ENCODE measurements at places on chromosomes 4 and X.

DNA sequence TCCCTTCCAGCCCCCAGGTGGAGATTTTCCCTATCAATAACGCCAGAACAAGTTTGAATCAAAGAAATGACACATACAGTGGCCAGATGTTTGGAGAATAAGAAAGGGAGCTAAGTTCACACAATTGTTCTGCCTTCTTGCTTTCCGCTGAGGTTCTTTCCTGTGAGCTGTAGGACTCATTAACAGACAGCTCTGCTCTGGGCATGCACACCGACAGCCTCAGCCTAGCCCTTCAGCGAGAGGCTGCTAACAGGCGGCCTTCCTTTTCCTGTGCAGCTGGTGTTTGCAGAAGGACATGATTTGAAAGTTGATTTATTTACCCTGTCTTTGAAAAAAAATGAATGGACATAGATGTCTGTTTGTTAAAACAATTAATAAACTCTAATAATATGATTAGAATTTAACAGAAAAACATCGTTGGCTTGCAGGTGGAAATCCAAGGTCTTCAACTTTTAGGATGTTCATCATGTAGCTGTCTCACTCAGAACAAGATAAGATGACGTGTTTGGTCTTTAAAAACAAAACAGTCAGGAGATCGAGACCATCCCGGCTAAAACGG lies 183.3 kb downstream of the KDR start:
- DNase-seq: no peak

GRCh38 chrX:24398766-24399165 lies 38.3 kb downstream of the SUPT20HL1 start:
- no peak for DNase-seq

DNA sequence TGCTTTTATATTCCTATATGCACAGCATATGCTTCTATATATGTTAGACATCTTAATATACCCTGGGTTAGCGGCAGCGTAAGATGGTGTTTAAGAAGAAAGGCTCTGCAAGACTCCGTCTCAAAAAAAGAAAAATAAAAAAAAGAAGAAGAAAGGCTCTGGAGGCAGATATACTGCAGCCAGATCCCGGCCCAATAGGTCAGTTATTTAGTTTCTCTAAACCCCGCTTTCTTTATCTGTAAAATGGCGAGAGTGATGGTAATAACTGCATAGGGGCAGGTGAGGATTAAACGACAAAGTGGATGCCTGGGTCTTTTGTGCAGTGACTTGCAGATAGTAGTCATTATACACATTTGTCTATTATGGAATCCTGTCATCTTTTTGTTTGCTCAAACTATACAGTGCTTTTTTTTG lies 115.2 kb downstream of the NAA11 start:
- DNase-seq: no peak

DNA sequence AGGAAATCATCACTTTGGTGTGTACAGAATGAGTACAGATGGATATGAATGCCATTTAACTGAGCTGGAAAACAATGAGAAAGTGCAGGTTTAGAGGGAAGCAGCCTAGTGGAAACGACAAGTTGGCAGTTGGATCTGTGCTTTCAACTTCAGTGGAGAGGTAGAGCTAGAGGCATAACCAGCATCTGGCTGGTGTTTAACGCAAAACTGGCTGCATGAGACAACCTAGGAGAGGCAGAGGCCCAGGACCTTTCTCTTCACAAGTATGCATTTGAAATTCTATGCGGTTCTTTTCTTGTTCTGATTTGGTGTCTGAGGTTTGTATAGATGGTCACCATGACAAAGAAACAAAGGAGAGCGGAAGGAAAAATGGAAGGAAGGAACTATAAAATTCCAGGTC lies 63.1 kb downstream of the ANXA5 start:
- DNase-seq: no peak

DNA sequence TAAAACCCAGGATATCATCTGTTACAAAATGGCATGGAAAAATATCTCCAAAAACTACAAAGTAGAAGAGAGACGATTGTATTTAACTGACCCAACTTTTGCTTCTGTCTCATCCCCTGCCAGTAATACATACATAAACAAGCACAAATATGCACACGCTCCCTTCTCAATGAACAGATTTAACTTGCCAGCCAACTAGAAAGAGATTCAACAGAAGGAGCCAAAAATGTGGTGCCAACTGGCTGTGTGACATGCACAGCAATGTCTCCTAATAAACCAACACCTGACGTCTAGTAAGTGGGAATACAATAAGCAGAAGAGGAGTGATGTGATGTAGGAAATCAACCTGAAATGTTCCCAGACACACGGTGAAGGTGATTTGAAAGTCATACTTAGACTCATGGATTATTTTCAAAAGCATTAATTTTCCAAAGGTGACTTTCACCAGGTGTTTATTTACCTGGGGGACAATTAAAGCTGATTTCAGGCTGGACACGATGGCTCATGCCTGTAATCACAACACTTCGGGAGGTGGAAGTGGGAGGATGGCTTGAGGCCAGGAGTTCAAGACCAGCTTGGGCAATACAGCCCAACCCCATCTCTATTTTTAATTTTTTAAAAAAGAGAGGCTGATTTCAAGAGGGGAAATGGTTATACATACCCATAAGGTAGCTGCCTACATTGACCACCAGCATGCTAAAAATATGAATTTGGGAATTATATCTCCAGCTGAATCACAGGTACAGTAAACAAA lies 33.7 kb downstream of the SH3RF1 start:
- no peak for DNase-seq

DNA sequence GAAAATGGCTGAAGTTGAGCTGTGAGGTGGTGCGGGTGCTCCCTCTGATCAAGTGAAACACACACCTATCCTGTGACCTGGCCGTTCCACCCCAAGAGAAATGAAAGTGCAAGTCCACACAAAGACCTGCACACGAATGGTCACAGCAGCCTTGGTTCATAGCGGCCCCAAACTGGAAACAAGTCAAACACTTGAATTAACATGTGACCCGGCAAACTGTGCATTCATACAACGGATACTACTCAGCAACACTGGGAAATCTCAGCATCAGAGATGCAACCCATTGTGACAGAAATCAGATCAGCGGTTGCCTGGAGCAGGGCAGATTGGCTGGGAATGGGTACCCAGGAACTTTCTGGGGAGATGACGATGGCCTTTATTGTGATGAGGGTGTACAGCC lies 7.6 kb downstream of the G6PD start:
- no peak for DNase-seq

GRCh38 chrX:109890910-109891502 lies 111.9 kb upstream of the TMEM164 start:
- peak; percentile 7 for DNase-seq

- DNase-seq: no peak
These were observed 89.0 kb downstream of the SH3KBP1 start for GRCh38 chrX:19798423-19798822.

DNA sequence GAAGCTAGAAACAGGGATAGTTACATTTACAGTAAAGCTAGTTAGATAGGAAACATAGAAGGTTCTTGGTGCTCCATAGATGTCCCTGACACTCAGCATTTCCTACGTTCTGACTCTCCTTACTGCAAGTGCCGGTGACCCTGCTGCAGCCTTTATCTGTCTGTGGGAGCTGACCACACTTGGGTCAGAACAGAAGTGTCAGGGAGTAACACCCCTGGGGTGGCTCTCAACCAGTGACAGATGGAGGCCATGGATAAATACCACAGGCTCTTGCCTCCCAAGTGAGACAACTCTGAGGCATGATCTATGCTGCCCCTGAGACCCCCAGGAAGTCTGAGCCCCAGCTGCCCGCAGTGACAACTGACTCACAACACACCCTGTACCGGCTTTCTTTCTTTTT lies 69.8 kb downstream of the ANXA3 start:
- DNase-seq: no peak

DNA sequence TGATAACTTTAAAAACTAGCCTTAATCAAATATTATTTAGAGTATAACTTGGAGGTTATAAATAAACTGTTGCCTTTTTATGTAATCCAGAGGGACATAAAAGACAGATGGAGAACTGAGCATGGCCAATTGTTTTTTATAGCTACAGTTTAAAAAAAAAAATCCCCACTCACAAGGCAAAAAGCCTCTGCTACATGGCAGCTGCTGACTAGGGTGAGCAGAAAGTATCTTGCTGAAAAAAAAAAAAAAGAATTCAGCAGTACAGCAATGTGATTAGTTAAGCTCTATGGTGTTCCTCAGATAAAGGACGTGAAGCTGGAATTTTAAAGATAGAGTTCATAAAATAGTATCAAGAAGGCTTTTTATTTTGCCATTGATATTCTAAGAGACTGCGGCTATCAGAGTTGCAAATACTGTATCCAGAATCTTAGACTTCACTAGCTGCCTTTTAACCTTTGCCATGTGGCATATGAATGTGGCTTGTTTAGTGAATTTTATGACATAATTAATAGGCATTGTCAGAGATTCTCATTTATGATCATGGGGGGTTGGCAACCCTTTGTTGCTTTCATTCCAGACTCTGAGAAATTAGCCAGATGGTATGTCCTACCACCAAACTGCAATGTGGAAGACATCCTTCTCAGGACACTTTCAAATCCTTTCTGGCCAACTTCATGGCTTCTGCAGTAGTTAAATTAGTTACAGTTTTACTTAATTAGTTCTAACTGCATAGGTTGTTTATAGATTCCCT lies 498.0 kb downstream of the STPG2 start:
- no peak for DNase-seq

DNA sequence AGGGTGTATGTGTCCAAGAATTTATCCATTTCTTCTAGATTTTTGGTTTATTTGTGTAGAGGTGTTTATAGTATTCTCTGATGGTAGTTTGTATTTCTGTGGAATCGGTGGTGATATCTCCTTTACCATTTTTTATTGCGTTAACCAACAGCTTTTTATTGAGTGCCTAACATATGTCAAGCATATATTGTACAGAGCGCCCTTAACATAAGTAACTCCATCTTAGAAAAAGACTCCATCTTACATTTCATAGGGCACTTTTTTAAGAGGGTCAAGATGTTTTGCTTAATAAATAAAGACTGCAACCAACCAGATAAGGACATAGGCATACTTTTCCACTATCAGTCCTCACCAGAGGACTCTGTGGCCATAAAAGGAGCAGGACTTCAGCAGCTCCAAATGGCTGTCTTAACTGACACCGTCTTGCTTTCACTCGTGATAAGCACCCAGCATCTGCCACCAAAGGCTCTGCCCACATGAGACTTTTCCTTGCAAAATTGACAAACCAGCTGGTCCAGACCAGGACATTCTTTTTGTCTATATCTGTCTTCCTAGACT lies 75.0 kb downstream of the HS6ST2 start:
- no peak for DNase-seq

DNA sequence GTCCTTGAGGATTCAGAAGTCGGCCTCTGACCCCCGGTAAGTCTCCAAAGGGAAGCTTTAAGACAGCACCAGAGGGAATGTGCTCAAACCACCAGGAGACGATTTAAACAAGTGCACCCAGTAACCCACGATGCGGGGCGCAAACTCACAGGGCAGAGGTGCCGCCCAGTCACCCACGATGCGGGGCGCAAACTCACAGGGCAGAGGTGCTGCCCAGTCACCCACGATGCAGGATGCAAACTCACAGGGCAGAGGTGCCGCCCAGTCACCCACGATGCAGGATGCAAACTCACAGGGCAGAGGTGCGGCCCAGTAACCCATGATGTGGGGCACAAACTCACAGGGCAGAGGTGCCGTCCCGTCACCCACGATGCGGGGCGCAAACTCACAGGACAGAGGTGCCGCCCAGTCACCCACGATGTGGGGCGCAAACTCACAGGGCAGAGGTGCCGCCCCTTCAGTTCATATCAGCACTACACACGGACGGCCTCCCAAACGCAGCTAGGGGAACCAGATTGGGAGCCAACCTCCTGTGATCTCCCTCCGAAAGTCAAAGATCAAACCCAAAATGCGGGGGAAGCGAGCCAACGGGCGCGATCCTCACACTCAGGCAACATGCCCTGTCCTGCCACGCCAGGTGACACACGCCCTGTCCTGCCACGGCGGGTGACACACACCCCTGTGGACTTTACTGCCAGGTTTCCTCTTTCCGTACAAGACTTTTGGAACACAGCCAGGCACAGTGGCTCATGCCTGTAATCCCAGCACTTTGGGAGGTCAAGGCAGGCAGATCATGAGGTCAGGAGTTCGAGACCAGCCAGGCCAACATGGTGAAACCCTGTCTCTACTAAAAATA lies 11.3 kb downstream of the PPP2R3B start:
- DNase-seq: no peak

- DNase-seq: no peak
These were observed 1.8 kb downstream of the TLL1 start for GRCh38 chr4:165874791-165875371.

- no peak for DNase-seq
These were observed 112.8 kb upstream of the DMD start for GRCh38 chrX:33324099-33324498.

DNA sequence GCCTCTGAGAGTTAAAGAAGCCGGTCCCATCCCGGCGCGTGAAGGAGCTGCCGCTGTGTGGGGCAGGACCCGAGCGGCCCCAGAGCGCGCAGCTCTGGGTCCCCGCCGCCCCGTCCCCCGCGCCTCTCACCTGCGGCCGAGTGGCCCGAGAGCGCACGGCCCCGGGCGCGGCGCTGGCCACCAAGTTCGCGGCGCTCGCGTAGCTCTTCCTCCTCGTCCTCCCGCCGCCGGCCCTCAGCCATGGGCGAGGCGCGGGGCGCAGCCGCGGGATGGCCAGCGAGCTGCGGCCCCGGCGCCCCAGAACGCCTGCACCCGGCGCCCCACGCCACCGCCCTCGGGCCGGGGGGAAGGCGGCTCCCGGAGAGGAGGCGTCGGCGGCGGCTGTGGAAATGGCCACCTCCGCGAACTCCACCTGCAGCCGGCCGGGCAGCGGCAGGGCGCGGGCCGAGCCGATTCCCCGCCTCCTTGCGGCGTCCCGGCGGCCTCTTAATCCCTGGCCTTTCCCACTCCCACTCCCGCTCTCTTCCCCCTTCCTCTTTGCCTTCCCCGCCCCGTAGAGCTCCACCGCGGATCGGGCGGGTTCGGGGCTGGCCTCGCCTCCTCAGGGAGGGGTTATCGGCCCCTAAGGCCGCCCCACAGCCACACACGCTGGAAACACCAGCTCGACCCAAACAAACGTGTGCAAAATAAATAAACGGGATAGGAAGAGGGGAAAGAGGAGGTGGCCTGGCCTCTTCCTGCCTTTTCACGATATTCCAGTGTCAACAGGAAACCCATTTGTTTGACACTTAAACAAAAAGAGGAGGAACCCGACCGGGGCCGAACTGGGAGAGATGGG lies at the start of gene SH3D19:
TSS of gene SH3D19 (minus strand) at position 495 of the 838 bp plus-strand sequence. CDS start at position 242, 253 bp downstream.
- no peak for DNase-seq

DNA sequence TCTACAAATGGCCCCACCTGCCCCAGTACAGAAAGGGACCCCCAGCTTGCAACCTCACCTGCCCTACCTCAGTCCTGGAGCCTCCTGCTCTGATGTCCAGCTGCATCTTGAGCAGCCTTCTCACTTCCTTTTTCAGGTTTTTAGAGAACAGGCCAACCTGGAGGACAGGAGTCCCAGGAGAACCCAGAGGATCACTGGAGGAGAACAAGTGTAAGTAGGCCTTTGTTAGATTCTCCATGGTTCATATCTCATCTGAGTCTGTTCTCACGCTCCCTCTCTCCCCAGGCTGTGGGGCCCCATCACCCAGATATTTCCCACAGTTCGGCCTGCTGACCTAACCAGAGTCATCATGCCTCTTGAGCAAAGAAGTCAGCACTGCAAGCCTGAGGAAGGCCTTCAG lies 3.6 kb downstream of the MAGEA11 start:
- no peak for DNase-seq

Measured in stimulated activated CD4-positive, alpha-beta T cell treated with anti-CD3 and anti-CD28 coated beads, Interleukin-1b, Interleukin-23, amount 100 ng/mL, for 1 hour (primary cell).